NCI-H510A (cell line): ENCODE measurements at places on chromosomes 5 and 9.

DNA sequence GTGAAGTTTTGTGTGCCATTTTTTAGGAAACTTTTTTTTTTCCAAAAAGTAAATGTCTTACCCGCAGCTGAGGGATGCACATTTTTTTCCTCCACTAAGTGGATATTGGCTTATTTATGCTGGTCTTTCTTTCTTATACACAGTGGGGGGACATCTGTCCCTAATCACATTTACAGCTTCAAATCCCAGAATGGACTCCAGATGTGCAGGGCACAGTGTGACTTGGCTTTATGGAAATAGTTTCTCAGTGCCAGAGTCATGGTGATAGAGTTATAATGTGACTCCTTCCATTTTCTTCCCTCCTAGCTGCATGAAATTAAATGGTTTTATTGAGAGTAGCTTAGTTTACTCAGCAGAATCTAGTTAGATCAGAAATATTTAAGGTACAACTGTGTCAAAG, 66.5 kb downstream of the SV2C start:
- no peak for DNase-seq

DNA sequence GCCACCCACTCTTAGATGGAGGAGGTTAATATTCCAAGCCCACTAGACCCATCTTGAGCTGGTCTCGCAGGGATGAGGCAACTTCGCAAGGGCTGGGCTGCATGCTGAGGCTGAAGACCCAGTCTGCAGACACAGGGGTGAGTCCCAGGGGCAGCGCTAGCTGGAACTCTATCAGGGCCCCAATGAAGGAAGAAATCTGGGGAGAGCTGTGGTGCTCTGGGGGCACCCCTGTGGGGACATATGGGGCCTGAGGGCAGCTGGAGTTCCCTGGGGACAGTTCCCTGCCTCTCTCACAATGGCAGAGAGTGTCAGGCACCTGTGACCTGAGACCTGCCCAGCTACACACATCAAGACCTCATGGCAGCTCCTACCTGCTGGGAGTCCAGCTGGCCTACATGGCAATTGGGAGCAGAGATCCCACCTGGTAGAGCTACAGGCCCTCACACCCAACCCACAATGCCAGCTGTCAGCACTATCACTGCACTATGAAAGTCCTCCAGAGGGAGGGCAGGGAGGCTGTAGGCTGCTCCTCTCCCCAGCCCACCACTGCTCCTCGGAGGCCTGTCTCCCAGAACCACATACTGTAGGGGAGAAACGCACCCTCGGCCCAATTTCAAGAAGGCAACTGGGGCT, 202.2 kb downstream of the GABBR2 start:
- DNase-seq: no peak

DNA sequence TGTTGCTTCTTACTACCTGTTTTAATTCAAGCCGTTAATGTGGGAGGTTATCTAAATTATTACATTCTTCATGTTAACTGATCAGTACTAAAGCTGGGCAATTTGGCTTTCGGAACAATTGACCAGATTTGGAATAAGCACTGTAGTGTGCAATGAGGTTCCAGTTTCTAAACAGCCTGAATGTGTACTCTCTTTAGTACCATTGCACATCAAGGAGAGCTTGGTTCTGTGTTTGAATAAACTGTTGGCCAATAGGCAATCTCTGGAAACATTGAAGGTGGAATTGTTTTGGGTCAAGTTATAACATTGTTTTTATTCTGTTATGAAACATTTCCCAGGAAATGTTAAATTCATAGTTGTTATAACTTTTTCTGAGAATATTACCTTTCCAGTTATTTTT, 105.2 kb downstream of the PBX3 start:
- DNase-seq: no peak

- DNase-seq: no peak
Measured at GRCh38 chr9:108442627-108443018, 413.2 kb downstream of the ACTL7B start.

GRCh38 chr5:11126844-11127243, 365.8 kb upstream of the DAP start:
- no peak for DNase-seq

DNA sequence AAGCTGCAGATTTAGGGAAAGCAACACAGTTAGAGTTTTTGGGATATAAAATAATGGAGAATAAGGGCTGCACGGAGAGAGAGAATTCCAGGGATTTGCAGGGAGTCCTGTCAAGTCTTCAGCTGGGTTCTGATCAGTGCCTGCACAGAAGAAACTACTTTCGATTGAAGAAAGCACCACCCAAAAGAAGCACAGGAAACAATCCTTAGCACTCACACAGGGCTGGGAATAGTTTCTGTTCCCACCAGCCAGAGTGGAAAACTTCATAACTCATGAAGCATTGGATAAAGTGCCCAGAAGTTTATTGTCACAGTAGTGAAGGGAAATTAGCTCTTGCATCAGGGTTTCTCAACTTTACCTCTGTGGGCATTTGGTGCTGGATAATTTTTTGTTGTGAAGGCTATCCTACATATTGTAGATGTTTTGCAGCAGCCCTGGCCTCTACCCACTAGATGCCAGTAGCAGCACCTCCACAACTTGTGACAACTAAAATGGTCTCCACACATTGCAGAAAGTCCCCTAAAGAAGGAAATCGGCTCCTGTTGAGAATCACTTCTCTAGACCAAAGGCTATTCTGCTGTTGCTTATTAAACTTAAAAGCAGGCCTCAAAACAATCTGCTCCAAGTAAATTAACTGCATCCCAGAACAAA, 71.0 kb upstream of the FAM120A start:
- DNase-seq: no peak

- DNase-seq: peak; percentile 47
Measured at GRCh38 chr9:15272377-15272928, 34.6 kb downstream of the TTC39B start.

DNA sequence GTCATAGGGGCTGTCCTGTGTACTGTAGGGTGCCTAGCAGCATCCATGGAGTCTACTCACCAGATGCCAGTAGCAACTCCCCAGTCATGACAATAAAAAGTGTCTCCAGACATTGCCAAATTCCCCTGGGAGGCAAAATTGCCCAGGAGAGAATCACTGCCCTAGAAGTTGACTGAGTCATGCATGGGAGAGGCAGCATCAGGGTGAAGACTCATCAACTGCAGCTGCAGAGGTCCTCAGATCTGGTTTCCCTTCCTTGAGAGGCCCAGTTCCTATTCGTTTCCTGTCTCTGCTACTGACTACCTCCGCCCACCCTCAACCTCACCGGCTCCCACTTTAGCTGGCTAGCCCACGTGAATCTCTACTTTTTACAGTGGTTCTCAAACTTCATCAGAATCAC, 88.6 kb upstream of the AGXT2 start:
- DNase-seq: no peak

DNA sequence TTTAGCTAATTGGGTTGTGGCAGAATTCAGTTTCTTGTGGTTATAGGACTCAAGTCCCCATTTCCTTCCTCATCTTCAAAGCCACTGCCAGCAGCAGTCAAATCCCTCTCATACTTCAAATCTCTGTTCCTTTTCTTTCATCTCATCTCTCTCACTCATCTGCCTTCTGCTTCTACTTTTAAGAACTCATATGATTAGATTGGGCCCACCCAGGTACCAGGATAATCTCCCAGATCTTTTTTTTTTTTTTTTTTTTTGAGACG, 8.0 kb upstream of the REEP5 start:
- no peak for DNase-seq

GRCh38 chr5:141858079-141858765, 20.0 kb downstream of the PCDH1 start:
- peak; percentile 43 for DNase-seq

DNA sequence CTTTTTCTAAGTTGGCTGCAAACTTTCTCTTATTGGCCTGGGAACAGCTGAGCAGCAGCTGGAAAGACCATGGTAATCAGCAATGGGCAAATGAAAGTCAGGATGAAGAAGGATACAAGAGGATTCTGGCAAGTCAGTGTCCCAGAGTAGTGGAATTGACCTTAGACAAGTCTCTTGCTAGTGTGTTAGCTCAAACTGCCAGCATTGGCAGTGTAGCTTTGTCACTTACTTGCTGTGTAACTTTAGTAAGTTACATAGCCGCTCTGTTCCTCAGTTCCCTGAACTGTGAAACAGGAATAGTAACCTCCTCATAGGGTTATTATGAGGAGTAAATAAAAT, 3.6 kb downstream of the ALDH1A1 start:
- no peak for DNase-seq

- no peak for DNase-seq
Measured at GRCh38 chr9:129023036-129023907, 4.9 kb downstream of the SH3GLB2 start.

DNA sequence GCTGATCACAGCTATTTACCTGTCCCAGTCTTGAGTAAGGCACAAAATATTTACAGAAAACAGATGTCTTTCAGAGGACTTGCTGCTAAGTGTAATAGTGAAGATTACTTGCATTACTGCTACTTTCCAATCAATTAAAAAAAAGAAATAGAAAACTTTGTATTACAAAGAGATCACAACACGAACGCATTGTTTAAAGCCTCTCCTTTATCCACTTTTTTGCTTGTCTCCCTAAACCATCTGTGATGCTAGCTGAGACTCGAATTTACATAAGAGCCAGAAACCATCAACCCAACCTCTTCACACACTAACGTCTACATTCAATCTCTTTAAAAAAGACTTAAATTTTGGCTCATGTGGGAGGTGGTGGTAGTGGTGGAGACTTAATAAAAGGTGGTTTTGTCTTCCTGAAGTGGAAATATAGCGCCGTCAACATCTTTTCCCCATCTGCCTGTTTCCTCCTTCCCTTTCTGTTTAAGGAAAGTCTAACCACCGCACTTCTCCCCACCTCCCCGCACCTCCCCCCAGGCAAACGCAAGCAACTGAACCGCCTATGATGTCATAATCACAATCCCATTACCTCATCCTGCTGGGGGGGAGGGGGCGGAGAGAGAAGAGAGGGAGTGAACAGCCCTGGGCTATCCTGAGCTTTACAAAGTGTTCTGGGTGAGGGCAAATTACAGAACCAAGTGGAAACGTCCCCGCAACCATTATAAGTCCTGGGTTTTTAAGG, 948 bp upstream of the FAM53C start:
- DNase-seq: peak; percentile 60
